ENCODE measurements at places on chromosomes 4 and X.

DNA sequence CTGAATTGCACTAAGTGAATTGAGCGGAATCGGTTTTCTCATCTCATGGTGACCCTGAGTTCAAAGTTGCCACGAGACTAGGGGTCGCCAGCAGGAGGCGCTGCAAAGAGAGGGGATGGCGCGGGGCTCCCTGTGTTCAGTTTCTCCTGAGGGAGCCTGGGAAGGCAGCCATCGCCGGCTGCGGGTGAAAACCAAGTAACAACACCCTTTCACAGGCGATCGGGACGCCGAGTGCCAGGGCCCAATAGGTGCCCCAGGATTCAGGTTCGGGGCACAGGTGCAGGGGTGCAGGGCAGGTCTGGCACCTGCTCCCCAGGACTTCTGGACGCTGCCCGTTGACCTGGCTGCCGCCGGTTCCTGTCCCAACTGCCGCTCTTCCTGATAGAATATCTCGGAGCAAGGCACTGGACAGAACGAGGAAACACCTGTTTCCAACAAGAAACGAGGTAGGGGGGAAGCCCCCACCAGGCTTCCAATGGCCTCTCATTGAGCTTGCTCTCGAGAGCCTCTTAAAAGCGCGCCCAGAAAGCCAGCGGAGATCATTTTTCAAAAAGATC lies 1.1 kb upstream of the FGF16 start:
- no peak for DNase-seq

DNA sequence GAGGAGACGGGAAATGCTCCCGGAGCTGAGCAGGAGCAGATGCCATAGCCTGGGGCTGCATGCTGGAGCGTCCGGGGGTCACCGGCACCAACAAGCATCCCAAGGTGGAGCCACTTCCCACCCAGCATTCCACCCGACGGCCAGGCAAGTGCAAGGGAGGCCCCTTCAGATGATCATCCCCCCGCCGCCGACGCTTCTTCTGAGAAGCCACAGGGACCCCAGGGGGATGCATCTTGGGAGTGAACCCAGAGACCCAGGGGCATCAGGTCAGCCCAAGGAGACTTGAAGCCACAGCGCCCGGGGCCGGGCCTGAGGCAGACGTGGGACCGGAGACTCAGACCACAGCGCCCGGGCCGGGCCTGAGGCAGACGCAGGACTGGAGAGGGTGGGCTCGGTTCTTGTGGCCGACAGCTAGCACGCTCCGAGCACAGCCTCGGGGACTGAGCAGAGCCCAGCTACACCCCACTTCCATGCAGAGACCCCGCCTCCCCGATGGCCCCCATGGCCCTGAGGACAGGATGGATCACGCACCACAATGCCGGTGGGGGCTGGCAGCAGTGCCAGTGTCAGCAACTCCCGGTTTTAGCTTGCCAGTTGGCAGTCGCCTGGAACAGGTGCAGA lies 33.0 kb upstream of the CPLX1 start:
- DNase-seq: no peak

GRCh38 chrX:95346856-95347255 lies 1337.8 kb upstream of the DIAPH2 start:
- DNase-seq: no peak

DNA sequence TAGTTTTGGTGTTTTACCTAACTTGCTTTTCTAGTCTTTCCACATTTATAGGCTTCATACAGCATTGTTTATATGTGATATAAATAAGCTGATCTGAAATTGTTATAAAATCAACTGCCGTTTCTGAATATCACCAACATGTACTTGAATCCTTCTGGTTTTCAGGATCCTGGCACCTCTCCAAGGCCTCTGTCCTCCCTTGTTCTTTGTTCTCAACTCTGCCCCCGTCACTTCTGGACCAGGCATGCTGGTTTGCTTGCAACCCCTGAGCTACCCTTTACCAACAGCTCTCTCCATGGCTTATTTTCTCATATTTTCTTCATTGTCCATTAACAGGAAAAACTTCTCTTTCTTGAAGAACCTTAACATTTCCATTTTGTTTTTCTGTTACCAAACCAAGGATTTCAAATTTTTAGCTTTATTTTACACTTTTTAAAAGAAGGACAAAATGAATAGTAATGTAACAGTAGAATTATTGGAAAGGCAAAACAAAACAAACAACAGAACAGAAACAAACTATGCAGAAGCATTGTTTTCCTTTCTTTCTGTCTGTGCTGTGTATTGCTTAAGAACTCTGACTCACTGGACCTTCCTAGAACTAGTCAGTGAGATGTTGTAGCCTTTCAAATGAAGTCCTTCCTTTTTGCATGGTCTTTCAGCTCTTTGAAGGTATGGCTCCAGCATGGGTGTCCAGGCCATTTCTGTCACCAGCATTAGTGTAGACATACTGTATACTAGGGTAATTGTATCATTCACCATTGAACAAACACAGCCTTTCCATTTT lies 44.8 kb downstream of the BANK1 start:
- peak; percentile 44 for DNase-seq

DNA sequence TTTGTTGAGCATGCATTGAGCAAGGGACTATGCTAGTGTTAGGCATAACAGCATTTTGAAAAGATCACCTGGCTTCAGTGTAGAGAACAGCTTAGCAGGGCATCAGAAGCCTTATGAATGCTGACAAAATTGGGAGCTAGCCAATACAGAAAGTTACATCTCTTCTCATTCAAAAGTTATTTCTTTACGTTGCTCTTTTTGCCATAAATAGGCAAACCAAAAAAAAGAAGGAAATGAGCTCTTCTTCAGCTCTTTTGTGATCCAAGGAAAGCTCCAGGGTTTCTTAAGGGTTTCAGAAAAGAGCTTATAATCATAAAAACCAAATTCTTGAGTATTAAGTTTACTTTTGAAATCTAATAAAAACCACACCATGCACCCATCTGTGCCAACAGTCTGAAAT lies 35.2 kb upstream of the LNX1 start:
- DNase-seq: no peak

- DNase-seq: no peak
These were observed 59.2 kb upstream of the LEF1 start for GRCh38 chr4:108227923-108228322.

- no peak for DNase-seq
These were observed 99.6 kb downstream of the FAM53A start for GRCh38 chr4:1584498-1584897.

GRCh38 chr4:5366421-5366820 lies 315.1 kb downstream of the STK32B start:
- DNase-seq: no peak

- DNase-seq: peak; percentile 32
These were observed 531.8 kb upstream of the GALNTL6 start for GRCh38 chr4:171281359-171281758.

- no peak for DNase-seq
These were observed 15.3 kb upstream of the RAB9B start for GRCh38 chrX:103847174-103847870.

DNA sequence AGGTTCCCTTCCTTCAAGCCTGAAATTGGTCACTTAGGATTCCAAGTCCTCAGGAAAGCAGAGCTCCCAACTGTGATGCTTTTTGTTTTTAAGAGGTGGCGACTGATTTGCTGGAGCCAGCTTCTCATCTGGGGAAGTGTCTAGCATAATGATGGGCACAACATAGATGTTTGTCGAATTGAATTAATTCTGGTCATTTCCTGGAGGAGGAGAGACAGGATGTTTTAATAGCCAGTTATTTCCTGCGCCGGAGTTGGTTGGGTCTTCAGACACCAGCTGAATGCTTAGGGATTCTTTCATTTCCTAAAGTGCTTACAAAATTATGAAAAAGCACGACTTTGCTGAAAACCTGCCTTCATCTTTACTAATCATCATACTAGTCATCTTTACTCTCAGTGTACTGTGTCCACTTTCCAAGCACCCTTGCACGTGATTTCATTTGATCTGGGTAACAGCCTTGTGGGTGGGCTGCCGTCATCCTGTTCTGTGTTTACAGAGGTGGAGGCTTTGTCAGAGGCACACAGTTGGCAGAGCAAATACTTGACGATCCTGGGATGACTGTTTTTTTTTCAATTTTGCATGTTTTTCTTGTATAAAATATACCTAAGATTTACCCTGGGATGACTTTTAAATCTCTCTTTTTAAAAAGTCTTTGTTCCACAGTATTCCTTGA lies 49.5 kb downstream of the RGS12 start:
- DNase-seq: no peak

DNA sequence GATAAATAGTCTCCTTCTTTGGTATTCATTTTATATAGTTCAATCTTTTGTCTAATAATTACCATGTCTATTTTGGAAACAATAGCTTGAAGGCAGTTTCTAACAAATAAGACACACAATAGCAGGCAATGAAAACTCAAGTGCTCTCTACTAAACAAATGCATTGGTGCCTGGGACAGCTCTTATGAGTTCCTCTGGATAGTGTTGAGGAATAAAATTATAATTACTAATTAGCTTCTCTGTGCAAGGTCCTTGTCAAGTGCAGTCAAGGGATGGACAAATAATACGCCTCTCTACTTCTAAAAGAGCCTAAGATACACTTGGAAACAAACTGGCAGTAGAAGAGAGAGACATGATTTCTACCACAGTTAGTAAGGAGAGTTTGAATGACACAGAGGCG lies 229.0 kb upstream of the GLRA2 start:
- DNase-seq: no peak

DNA sequence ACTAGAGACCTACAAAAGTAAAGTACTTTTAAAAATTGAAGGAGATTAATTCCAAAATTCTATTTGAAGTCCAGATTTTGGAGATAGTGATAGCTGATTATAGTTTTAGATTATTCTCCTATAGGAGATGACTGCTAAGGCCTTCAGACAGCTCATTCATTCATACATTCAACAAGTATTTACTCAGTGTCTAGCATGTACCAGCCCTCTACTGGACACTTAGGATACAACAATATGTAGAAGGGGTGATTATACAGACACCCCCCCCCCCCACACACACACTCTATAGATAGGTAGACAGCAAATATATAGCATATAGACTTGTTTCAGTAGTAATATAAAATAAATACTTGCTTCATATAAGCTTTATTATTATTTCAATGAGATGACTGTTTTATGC lies 60.4 kb upstream of the TAF9B start:
- no peak for DNase-seq

- DNase-seq: no peak
These were observed 1513.0 kb downstream of the STIM2 start for GRCh38 chr4:28373601-28374000.

GRCh38 chr4:13296986-13297385 lies 187.2 kb downstream of the RAB28 start:
- DNase-seq: no peak

DNA sequence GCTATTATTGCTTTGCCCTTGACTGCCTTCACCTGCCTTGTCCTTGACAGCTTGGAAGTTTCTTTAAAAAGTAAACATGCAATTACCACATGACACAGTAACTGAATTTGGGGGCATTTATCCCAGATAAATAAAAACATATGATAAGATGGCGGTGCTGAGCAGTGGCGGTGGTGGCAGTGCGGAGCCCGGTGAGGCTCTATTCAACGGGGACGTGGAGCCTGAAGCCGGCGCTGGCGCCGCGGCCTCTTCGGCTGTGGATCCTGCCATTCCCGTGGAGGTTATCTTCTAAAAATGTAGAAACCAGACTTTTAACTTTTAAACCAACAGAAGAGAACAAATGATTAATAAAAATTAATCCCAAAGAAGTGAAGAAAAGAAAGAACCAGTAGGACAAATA lies 59.7 kb upstream of the ZDHHC15 start:
- no peak for DNase-seq

DNA sequence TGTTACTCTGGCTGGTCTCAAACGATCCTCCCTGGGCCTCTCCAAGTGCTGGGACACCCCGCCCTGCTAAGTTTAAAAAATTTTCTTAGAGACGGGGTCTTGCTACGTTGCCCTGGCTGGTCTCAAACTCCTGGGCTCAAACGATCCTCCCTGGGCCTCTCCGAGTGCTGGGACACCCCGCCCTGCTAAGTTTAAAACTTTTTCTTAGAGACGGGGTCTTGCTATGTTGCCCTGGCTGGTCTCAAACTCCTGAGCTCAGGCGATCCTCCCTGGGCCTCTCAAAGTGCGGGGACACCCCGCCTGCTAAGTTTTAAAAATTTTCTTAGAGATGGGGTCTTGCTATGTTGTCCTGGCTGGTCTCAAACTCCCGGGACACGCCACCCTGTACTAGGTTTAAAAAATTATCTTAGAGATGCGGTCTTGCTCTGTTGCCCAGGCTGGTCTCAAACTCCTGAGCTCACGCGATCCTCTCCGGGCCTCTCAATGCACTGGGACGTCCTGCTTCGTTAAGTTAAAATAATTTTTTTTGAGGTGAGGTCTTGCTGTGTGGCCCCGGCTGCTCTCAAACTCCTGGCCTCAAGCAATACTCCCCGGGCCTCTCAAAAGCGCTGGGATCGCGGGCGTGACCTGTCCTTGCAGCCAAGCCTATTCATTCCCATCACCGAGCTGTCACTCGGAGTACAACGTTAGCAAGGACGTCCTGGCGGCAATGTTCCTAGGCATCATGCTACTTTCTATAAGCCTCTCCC lies 1.1 kb downstream of the SLC25A6 start:
- DNase-seq: no peak

GRCh38 chr4:53011259-53011905 lies 149.3 kb downstream of the RASL11B start:
- DNase-seq: no peak

GRCh38 chr4:46945062-46945461 lies 36.0 kb upstream of the COX7B2 start:
- DNase-seq: no peak

DNA sequence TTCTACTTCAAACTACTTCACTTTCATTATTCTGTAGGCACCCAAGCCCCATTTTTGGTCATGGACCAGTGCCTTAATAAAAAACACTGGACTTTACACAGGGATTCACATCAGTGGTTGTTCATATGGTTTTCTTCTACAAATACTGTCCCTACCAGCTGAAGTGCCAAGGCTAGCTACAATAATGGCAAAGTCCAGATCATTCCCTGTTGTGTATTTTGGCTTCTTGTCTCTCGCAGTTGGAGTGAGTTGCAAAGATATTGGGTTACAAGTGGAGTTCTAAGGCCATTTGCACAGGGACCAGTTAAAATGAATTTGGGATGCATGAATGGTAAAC lies 16.7 kb upstream of the ANKRD17 start:
- DNase-seq: no peak

DNA sequence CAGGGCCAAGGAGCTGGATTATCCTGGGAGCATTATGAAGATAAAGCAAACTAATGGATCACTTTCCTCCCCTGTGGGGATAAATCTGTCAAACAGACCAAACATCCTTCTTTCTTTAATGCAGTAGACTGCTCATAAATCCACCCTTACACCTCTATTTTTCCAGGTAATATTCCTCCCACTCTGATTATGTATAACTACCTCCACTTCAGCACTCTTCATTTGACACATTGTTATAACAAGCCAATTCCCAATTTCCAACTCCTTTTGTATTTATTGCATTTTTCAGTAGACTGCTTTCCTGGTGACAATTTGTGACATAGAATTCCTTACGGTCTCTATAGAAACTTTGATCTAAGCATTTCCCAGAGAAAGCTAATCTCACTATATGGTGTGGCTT lies 115.0 kb upstream of the PRKG2 start:
- DNase-seq: no peak

- no peak for DNase-seq
These were observed 16.5 kb downstream of the CDKL5 start for GRCh38 chrX:18441780-18442367.

- DNase-seq: no peak
These were observed 1018.0 kb upstream of the HS3ST1 start for GRCh38 chr4:12446657-12447185.
